T-helper 17 cell (primary cell): ENCODE measurements at places on chromosomes 7 and 10. TPM values are rescaled to one million over a fixed set of nuclear protein-coding genes. Genes with fewer than 3 reads are reported as not detected.

GRCh38 chr7:95777269-95777668 lies 4.9 kb downstream of the DYNC1I1 start:
- no peak for DNase-seq

DNA sequence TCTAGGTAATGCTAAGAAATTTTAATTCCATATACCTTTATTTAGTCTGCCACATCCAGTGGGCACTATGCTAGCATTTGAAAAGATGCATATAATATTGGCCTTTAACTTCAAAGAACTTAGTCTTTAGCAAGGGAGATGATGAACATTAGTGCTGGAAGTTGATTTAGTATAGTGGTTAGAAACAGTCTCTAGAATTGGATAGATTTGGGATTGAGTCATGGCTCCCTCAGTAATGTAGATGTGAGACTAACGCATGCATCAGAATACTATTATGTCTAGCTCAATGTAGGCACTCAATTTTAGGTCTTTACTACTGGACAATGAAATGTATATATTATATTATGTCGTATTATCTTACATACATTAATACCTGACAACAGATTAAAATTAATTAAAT lies 5.8 kb downstream of the DKK1 start:
- no peak for DNase-seq

DNA sequence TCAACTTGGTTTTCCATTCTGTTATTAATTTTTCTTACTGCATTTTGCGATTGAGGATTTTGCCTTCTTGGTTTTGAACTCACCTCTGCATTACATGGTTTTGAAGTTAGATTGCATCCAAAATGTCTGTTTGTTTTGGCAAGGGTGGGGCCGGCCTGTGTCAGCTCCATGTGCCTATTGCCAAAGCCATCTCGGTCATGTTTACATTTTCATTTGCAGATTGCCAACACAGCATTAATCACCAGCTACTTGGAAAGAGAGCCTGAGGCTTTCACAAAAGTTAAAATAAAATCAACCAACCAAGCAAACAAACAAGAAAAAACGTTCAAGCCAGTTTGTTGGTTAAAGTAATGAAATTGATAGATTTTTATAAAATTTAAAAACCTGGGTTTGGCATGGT lies 695.8 kb downstream of the TYW1 start:
- DNase-seq = no peak

DNA sequence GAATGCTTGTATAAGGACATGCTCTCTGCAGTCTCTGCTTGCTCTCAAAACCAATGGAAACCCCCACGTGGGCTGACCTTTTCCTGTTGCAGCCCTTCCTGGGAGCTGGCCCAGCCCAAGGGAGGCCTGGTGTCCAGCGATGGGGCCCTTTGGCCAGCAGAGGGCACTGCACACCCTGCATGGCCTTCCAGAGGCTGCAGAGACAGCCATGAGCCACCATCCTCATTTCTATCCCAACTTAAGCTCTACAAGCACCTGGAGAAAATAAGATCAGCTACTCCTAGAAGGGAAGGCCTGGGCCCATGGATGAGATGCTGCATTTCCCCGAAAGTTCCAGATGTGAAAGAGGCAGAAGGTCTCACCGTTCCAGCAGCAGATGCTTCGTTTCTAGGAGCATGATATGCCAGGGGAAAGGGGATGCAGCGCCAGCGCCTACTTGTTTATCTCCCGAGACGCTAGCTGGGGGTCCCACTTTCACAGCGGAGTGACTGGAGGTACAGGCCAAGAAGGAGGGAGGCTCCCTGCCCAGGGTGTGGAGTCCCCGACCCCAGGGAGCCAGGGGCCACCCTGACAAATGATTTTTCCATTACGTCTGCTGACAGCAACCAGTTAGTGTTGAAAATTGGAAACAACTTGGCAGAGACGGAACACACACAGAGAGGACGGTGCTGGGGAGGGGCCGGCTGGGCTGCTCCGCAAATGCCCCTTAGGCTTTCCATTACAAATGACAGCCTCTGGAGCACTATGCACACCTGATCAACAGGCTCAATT lies 106.4 kb downstream of the ZRANB1 start:
- DNase-seq = peak; percentile 14

GRCh38 chr7:87886875-87887274 lies 10.6 kb downstream of the DBF4 start:
- no peak for DNase-seq

- DNase-seq = no peak
These were observed 1115.6 kb upstream of the GHITM start for GRCh38 chr10:83023662-83024061.

CUL2 gene
- 25.6 TPM for total RNA-seq

- DNase-seq = no peak
These were observed 3.0 kb downstream of the H2BK1 start for GRCh38 chr7:151207315-151207714.

CYP2W1 gene
- not detected for total RNA-seq

FGL2 gene
- total RNA-seq = 5.1 TPM

DNA sequence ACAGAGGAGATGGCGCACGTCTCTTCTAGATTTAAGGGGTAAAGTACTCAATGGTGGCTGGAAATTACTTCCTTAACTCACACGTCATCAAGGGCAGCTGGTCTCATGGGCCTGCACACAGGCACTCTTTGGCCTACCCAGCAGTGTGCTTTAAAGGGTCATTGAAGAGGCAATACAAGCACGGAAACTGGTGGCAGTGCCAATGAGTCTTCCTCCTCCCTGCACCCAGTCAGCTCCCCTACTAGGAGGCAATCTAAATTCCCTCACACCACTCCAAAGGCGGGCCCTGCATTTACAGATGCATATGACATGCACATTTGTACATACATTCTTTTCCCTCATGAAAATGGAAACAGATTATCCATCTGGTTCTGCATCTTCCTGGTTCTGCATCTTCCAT lies 47.4 kb downstream of the PPIF start:
- DNase-seq = no peak

PTN gene
- total RNA-seq = not detected

DNA sequence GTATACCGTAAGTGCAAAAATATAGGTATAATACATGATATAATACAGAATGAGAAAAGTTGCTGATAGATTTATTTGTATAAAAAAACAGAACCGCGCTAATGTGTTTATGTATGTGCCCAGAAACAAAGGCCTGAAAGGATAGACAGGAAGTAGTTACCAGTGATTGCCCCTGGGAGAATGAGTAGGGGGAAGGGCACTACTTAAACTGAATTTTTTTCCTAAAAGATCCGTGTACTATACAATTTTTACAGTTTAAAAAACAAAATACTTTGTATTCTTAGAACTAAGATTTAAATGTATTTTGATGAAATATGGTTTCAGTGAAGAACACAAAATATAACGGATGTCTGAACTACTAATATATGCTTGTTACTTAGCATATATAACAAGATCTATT lies 2.9 kb downstream of the IPMK start:
- DNase-seq = no peak

DNA sequence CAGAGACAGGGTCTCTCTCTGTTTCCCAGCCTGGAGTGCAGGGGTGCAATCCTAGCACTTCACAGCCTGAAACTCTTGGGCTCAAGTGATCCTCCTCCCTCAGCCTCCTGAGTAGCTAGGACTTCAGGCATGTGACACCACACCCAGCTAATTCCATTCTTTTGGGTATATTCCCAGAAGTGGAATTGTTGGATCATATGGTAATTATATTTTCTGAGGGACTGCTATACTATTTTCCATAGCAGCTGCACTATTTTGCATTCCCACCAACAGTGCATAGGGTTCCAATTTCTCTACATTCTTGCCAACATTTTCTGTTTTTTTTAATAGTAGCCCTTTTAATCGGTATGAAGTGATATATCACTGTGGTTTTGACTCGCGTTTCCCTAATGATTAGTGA lies 30.0 kb upstream of the RAB11FIP2 start:
- no peak for DNase-seq

- no peak for DNase-seq
These were observed 118.6 kb upstream of the FRMD4A start for GRCh38 chr10:14449293-14449815.

- DNase-seq = no peak
These were observed 6.8 kb upstream of the PARD3 start for GRCh38 chr10:34821587-34822585.

DNA sequence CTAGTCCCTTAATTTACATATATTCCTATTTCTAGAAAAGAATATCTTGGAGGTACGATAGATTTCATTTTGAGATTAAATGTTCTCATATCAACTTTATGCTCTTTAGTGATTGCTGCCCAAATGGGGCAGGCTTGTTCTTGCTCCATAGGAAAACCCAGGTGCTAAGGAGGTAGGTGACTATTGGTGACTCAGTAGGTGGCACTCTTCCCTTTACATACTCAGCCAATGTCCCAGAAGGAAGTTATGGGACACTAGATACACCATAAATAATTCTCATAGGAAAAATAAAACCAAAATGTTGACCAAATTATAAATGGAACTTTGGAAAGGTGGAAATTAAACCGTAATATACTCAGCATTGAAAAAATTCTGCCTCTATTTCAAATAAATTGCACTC lies 4.0 kb downstream of the SKAP2 start:
- no peak for DNase-seq

DNA sequence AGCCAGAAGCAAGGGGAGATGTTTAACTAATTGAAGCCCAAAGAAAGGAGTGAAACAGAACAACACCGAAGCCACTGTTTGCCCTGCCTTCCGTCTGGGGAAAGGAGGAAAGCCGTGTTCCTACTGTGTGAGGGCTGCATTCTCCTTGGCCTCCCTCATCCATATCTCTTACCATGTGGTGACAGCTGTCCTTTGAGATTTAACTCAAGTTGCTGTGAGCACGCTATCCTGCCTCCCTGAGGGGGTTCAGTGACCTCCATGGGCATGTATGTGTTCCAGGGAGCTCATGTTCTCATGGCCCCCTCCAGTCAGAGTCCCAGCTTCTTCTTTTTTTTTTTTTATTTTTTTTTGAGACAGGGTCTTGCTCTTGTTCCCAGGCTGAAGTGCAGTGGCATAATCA lies 26.2 kb upstream of the CRHR2 start:
- DNase-seq = no peak

GRCh38 chr7:158420591-158421340 lies 166.9 kb downstream of the PTPRN2 start:
- DNase-seq = no peak
